OCI-LY7 (cell line): ENCODE measurements at places on chromosomes 7 and 10.
A peak's percentile ranks its signal among the peaks of the same experiment; 100 is the strongest.

GRCh38 chr7:80884511-80885195 is 34.2 kb downstream of the SEMA3C start:
- no peak for DNase-seq

GRCh38 chr10:117534321-117535297 is 7.9 kb upstream of the EMX2 start:
- DNase-seq = no peak

DNA sequence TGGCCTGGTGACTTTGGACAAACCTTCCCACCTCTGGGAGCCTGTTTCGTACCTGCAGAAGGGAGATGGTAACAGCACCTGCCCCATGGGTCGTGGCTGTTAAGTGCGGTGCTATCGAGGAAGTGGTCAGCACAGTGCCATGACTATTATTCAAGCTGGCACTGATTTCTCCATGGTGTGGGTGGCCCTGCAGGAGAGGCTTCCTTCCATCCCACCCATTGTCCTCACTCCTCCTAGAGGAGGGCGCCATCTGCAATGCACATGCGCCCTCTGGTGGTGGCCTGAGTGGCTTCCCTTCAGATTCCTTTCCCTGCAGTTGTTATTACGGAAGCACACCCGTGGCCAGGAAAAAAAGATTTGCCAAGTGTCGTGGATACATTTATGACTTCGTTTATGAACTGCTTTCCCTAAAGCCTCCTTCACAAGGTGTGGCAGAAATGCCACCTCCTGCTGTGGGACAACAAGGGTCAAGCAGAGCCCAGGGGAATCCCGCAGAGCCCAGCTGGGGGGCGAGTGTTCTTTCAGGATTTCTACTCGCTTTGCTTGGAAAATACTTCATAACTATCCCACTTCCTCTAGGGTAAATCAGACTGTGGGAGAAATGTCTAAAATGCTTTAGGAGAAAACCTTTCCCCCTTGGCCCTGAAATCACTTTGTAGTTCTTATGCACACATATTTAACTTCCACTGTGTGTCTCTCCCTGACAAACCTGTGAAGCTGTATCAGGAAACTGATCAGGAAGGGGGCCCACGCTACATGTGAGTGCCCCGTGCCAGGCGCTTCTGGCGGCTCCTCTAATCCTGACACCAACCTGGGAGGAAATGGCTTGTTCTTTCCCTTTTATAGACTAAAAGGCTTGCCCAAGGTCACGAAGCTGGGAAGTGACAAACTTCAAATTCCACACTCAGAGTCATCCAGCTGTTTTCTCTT is 98.0 kb upstream of the ANLN start:
- peak; percentile 77 for DNase-seq

DNA sequence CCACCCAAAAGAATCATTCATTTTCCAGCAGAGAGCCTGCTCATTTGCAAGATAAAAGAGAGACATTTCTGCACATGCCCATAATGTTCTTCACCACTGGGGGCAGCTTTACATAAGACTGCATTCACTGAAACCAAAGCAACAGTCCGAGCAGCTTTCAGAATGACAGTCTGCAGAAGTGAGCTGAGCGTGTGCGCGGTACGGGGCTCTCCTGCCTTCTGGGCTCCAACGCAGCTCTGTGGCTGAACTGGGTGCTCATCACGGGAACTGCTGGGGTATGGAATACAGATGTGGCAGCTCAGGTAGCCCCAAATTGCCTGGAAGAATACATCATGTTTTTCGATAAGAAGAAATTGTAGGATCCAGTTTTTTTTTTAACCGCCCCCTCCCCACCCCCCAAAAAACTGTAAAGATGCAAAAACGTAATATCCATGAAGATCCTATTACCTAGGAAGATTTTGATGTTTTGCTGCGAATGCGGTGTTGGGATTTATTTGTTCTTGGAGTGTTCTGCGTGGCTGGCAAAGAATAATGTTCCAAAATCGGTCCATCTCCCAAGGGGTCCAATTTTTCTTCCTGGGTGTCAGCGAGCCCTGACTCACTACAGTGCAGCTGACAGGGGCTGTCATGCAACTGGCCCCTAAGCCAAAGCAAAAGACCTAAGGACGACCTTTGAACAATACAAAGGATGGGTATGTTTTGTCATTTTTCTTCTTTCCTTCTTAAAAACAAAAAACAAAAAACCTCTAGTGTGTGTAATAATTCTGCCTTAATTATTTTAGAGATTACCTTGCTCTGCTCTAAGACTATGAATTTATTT is at the start of gene LRRTM3:
Gene LRRTM3, plus strand, starts transcription at position 141 of the 820 bp plus-strand sequence.
- DNase-seq = peak; percentile 56

DNA sequence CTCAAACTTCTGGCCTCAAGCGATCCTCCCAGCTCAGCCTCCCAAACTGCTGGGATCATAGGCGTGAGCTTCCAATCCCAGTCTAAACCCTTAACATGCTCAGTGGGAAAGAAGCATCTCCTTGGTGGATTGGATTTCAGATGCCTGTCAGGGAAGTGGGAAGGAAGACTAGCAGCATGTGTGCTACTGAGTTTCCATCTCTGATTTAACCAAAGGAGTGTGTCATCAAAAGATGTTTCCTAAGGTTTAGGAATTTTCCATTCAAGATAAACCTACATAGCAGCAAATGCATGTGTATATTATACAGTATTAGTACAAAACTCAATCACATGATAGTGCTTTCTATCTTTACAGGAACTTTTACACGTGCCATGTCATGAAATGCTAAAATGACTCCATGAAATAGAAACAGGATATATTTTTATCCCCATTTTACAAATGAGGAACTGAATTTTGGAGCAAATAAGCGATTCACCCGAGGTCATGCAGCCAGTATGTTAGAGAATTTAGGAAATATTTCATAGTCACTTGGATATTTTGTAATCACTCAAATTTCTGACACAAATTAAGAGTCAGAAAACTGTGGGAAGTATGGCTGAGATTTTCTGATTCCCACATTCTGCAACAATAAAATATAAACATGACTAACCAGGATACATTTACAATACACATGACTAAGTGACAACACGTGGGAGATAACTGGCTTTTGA is 11.4 kb upstream of the TMEM26 start:
- DNase-seq = no peak

DNA sequence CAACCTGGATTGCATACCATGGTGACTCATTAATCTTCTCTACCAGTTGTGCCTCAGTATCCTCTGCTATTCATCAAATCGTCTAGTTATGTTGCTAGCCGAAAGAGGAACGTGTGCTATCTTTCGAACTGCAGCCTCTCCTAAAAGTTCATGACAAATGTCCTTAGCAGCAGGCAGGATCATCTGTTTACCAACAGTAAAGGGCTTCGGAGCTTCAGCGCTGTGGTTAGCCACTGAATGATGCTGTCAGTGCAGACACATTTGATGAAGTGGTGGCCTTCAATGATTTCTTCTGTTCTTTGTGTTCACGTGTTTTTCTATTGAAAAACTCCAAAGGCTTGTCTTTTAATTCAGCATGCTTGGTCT is 68.8 kb downstream of the CSTF2T start:
- DNase-seq = no peak

- DNase-seq = no peak
These were observed 131.8 kb downstream of the FAM204A start for GRCh38 chr10:118210276-118210675.

DNA sequence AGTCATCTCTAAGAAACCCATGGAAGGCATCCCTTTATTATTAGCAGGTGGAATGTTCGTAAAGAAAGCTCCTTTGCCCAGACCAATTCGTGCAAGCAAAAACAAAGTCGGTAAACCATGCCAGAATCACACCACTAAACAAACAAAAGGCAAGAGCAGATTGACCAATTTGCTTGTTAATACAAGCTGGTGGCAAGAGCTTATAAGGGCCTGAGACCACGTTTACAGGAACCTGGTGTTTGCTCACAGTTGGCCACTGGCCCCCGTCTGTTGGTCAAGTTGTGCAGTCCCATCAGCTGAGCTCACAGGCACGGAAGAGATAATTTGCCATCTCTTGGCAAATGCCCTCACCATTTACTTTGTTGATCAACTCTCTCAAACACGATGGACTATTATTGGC is 342.2 kb upstream of the MKI67 start:
- no peak for DNase-seq

DNA sequence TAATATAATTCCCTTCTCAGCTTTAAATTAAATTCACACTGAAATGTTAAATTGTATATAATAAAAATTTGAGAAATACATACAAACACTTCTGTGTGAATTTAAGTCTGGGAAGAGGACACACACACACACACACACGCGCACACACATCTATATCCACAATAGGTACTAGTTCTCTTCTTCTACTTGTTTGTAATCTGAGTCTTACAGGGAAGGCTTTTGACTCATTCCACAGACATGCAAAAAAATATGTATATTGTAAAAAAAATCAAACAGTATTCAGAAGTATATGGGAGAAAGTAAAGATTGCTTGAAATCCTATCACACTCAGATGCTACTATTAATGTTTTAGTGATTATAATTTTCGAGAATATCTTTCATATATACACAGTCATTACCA is 276.2 kb downstream of the MDFIC start:
- no peak for DNase-seq

DNA sequence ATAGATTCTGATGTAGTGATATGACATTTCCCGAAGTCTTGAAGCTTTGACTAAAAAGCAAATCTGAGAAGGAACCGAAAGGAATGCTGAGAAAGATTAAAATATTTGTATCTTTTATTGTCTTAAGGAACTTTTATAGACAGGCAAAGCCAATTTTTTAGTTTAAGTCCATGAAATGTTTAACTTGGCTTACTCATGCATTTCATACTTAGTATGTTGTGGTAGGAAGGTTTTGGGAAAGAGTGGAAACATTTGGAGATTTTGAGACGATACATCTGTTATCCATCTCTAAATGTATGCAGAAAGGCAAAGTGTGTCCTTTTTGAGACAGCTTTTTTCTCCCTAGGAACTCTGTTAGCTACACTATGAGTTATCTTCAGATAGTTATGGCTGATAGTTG is 10.1 kb downstream of the TBC1D12 start:
- no peak for DNase-seq
